Mesenteric fat pad (tissue), 1 donor: ENCODE measurements at places on chromosomes 2 and 18.

GRCh38 chr2:95329891-95330793, 33.0 kb downstream of the KCNIP3 start:
- DNase-seq, result no peak

DNA sequence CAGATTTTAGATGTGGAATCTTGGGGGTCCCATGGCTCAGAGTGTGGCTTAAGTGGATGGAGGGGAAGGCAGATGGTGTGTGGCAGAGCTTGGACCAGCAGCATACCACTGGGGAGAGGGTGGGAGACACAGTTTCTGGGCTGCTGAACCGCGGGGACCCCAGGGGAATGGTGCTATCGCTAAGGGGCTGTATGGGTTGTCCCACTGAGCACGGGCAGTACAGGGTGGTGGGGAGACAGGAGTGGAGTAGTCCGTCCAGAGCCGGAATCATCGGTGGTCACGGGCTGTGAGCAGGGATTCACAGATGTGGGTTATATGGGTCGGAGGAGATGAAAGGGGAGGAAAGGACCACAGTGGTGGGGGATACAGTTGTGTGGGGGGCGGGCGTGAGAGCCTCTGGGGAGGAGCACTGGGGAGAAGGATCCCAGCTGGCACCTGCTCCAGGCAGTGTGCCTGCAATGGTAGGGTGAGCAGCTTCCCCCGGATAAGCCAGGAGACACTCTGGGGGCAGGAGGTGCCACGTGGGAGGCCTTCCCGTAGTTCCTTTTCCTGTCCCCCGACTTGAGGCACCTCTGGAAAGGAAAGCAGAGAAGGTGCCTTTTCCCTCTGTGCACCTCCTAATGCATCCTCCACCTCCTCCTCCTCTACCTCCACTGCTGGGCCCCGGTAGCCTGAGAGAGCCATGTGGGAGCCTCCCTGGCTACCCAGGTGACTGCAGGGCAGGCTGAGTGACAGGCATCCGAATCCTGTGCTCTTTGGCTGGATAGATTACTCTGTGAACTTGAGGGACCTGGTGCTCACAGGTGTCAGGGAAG, 24.9 kb downstream of the IGFBP5 start:
- no peak for DNase-seq

DNA sequence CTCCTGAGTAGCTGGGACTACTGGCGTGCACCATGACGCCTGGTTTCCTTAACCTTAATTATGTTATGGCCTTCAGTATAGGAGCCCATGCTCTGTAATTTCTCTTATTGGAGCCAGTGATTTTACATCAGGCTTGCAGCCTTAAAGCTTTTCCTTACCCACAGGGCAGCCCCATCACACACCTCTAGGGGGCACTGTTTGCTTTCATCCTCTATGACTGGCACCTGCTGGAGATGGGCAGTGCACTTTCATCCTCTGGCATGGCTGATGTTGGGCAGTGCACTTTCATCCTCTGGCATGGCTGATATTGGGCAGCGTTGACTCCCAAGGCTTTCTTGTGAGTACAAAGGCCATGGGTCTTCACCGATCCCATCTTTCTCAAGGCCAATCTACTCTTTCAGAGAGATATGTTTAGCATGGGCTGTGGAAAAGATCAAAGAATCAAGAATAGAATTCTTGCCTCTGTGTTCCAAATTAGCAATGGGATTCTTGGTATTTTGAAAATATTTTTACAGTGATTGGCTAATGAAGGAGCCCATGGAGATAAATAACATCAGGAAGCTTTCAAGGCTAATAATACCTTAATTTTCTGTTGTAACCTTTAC, 80.7 kb upstream of the MEX3C start:
- no peak for DNase-seq

DNA sequence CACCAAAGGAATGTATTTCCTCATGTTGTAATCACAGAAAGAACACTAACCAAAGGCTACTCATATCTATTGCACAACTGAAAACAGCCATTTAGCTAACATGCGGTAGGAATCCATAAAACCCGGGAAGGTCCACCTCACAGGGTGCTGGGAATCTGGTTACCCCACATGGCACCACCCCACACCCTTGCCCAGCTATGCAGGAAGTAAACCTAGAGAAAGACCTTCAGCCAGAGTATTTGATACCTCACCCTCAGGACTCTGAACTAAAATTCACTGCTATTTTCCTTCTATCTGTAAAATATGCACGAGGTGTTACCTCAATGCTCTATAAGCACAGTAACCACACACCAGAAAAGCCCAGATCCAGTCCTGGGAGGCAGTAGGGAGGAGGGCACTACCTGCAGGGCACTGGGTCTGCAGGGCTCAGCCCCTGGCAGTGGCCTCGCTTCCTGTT, 45.8 kb downstream of the PTPN2 start:
- DNase-seq, result no peak

GRCh38 chr2:177000061-177000714, 212.4 kb upstream of the HNRNPA3 start:
- DNase-seq, result no peak

DNA sequence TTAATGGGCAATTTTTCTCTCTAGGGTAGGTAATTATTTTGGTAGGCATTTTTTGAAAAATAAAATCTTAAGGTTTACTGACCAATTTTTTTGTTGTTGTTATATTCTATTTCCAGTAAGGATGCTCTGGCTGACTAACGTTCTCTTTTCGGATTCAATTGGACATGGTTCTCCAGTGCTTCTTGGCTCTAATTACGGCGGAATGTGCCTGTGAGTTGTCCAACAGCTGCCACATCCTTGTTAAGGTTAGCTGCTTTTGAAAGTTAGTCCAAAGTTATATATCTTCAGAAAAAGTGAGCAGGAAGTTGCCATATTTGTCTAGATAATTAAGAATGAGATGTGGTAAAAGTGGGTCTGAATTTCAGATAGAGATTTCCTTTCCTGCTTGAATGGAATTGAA, 45.8 kb upstream of the SMIM21 start:
- no peak for DNase-seq

DNA sequence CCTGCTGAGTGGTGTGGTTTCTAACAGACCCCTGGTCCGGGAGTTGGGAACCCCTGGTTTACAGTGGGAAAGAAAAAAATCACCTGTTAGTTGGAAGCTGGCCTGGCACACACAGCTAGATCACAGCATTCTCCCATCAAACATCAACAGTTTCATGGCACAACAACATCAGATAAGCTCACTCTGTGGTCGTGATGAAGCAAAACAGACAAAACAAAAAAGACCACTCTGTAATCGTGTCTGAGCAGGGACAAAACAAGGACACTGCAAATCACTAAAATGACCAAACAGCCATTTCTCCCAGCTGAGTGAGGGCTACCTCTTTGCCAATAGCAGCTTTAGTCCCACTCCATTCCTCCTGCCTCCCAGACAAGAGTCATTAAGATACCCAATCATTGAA, 9.0 kb upstream of the IMPACT start:
- no peak for DNase-seq

DNA sequence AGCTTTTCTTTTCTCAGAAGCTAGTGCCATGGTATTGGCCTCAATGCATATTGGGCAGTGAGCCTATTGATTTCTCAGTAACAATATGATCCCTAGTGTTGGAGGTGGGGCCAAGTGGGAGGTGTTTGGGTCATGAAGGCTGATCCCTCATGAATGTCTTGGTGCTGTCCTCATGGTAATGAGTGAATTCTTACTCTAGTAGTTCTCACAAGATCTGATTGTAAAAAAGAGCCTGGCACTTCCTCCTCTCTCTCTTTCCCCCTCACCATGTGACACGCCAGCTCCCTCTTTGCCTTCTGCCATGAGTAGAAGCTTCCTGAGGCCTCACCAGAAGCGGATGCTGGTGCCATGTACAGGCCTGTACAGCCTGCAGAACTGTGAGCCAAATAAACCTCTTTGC, 12.8 kb upstream of the TBC1D8 start:
- DNase-seq, result no peak

GRCh38 chr2:84846741-84847142, 34.1 kb downstream of the TRABD2A start:
- no peak for DNase-seq

- DNase-seq, result no peak
Measured at GRCh38 chr2:66698091-66698490, 263.2 kb downstream of the MEIS1 start.

DNA sequence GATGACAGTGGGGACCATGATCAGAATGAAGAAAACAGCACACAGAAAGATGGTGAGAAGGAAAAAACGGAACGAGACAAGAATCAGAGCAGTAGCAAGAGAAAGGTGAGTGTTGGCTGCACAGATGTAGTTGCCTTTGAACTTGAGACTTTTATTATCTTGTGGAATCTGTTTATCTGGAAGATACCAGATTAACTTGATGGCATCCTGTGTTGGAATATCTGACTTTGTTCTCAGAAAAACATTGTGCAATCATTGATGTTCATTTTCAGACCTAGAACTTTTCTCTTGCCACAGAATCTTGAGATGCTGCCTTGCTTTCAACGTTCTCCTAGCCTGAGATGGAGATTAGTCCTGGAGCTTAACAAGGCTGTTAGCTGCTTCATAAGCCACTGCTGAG, 5.9 kb downstream of the EIF4E2 start:
- no peak for DNase-seq

DNA sequence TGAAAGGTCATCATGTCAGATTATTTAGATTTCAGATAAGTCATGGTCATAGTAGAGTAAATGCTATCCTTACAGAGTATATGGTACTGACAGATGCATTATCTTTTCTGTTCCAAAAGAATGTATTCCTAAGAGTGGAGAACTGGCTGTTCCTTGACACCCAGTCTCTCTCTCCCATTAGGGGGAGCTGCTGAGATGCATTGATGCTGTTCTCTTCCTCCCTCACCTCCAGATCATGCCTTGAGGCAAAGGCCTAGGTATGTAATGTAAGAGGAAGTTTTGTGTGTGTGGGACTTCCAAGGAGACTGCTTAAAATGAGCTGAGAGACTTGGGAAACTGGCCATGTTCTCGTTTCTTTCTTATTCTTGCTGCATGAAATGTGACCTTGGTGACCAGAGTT, 979.5 kb upstream of the CELF4 start:
- DNase-seq, result no peak

- DNase-seq, result no peak
Measured at GRCh38 chr2:189582809-189583192, 2.2 kb upstream of the SLC40A1 start.

DNA sequence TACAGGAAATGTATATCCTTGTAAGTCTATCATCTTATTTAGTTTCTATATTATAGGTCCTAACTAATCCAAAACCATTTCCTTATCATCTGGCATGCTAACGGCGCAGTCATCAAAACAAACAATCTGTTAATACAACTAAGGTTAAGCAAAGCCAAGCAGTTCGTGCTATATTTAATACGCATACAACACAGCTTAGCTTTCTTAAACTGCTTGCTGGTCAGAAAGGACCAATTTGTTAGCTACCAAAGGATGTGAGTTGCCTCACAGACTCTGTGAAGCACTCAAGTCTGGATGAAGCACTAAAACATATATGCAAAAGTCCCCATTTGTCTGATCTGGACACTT, 67.0 kb downstream of the ZEB2 start:
- no peak for DNase-seq

DNA sequence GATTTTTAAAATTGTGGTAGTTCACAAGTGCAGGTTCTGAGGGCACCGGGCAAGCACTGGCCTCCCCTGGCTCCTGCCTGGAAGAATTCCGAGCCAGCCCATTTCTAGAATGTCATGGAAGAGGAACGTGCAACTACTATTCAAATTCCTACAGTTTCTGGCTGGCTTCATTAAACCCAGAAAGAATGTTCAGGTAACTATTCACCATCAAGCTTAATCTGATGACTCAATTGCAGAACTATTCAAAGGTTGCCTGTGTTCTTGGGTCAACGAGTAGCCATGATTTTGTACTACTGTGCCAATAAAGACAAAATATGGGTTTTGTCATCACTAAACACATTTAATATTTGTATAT, 14.3 kb upstream of the MFF start:
- no peak for DNase-seq

- DNase-seq, result no peak
Measured at GRCh38 chr2:123073371-123073770, 951.7 kb upstream of the CNTNAP5 start.

DNA sequence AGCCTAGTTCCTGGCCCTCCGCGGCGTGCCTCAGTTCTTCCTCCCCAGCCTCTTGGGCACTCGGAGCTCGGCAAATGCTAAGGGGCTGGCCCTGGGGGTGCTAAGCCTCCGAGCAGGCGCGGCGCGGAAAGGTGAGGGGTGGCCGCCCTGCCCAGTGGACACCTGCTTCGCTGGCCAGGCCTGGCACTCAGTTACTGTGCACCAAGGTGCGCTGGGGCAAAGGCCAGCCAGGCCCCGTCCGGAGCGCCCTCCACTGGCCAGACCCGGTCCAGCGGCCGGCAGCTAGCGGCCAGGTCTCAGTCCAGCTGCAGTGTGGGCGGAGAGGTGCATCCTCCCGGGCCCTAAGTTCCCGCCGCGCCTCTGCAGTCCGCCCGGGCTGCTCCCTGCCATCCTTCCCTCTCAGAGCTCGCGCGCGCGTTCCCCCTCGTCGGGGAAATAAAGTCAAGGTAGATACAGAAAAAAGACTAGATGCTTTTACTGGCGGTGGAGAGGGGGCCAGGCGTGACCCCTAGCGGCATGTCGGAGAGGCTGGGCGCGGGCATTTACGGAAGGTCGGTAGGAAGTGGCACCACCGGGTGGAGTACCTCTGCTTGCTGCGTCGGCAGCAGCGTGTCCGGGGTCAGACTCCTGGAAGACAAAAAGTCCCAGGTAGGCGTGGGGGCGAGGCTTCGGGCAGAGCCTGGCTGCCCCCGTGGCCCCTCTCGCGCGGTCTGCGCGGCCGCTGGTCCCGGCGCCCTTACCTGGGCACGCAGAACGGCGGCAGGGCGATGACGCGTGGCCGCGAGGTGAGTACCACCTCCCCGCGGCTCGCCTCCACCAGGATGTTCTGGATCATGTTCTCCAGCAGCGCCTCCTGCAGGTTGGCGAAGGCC, 9.4 kb upstream of the CRYBA2 start:
- DNase-seq, result no peak

GRCh38 chr2:239935789-239936758, 89.1 kb downstream of the NDUFA10 start:
- peak; percentile 69 for DNase-seq

- DNase-seq, result no peak
Measured at GRCh38 chr2:141027221-141027620, 1103.6 kb downstream of the LRP1B start.

- DNase-seq, result no peak
Measured at GRCh38 chr2:222703886-222704285, 32.4 kb downstream of the MOGAT1 start.

GRCh38 chr2:203510941-203511305, 24.2 kb downstream of the RAPH1 start:
- no peak for DNase-seq

DNA sequence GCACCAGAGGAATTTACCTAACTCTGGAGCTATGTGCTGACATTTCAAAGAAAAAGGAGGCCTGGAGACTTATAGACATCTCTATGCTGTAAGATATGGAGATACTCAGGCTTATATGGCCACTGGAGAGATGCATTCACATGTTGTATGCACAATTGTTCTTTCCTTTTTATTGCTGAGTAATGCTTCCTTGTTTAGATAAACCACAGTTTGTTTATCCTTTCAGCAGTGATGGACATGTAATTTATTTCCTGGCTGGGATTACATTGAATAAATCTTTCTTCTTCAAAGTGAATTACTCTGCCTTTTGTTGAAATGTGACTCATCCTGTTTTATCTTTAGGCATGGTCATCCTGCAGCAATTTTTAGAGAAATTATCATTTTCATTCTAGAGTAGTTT, 716.7 kb upstream of the GCFC2 start:
- DNase-seq, result no peak

GRCh38 chr2:33267756-33268155, 208.7 kb upstream of the RASGRP3 start:
- DNase-seq, result no peak

- DNase-seq, result no peak
Measured at GRCh38 chr2:209334188-209335017, 89.4 kb upstream of the MAP2 start.
